ENCODE measurements at places on chromosomes 12 and 14.
A peak's percentile ranks its signal among the peaks of the same experiment; 100 is the strongest.

DNA sequence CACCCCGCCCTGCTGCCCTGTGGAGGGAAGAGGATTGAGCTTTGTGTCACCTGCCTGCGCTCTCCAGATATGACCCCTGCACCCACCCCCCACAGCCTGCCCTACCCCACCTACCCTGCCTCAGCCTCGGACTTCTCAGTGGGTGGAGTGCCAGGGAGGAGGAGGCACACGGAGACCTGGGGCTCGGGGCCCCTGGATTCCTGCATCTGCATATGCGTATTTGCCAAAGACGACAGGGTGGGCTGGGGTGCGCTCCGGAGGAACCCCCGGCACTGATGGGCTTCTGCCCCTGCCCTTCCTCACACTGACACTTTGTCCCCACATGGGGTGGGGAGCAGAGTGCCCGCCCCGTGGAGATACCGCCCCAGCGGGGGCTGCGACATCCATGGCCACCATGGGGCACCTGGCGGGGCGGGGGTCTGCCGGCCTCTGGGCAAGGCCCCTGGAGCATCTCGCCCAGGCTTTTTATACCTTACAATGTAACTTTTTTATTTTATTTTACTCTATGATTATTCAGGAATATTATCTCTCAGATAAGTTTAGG lies 206.0 kb downstream of the TSPAN9 start:
- no peak for DNase-seq

DNA sequence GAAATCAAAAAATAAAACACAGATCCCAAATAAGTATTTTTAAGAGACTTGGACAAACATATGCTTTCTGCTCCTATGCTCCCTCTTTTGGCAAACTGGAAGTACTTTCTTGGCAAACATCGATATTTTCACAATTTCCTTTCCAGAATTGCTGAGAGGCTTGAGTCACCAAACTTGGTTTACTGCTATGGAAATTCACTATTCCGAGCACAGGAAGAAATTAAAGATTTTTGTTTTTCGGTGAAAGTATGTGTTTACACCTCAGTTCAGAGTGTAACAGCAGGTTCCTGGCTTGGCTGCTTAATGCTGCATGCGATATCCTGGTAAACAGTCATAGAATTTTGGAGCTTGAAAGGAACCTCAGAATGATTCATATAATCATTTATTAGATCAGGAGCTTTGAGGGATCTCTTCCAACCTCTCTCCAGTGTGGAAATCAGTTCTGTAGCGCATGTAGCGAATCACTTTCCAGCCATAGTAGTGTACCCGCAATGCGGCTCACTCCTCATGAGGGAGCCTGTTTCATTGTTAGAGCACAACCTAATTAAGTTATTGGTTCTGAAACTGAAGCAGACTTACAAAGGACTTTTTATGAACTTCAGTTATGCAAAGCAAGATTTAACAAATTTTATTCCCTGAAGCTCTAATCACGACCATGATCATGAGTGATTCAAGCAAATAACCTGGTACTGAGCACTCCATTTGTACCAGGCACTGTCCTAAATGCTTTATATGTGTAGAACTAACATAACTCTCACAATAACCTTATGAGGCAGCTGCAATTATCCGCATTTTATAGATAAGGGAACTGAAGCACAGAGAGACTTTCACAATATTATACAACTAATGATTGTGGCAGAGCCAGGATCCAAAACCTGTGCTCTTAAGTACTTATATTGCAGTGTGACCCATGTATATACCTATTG lies 56.4 kb upstream of the ATP2A2 start:
- DNase-seq, result peak; percentile 78

GRCh38 chr14:89268514-89268913 lies 148.5 kb downstream of the FOXN3 start:
- no peak for DNase-seq

DNA sequence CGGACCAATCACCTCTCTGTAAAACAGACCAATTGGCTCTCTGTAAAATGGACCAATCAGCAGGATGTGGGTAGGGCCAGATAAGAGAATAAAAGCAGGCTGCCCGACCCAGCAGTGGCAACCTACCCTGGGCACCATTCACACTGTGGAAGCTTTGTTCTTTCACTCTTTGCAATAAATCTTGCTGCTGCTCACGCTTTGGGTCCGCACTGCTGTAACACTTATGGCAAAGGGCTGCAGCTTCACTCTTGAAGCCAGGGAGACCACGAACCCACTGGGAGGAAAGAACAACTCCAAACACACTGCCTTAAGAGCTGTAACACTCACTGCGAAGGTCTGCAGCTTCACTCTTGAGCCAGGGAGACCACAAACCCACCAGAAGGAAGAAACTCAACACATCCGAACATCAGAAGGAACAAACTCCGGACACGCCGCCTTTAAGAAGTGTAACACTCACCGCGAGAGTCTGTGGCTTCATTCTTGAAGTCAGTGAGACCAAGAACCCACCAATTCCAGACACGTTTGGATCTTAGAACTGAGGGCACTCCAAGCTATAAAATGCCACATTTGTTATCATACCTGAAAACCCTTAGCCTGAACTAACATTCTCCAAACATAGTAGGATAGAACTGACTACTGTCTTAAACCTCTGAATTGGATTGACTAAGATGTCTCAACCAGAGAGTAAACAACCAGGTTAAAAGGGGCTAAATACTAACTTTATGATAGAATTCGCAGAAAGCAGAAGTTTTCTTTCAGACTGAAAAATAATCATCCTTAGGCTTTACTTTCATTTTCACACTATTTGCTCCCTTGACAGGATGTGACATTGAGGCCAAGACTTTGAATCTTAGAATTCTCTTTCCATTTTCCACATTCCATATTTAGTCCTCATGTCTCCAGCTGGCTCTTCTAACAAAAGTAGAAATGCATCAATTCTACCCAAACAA lies 33.6 kb downstream of the CDKL1 start:
- no peak for DNase-seq

- no peak for DNase-seq
Measured at GRCh38 chr14:94322648-94323570, at the start of gene SERPINA6. Gene SERPINA6 (minus strand): TSS chr14:94323336. CDS start chr14:94314648, 8,688 bp downstream.

DNA sequence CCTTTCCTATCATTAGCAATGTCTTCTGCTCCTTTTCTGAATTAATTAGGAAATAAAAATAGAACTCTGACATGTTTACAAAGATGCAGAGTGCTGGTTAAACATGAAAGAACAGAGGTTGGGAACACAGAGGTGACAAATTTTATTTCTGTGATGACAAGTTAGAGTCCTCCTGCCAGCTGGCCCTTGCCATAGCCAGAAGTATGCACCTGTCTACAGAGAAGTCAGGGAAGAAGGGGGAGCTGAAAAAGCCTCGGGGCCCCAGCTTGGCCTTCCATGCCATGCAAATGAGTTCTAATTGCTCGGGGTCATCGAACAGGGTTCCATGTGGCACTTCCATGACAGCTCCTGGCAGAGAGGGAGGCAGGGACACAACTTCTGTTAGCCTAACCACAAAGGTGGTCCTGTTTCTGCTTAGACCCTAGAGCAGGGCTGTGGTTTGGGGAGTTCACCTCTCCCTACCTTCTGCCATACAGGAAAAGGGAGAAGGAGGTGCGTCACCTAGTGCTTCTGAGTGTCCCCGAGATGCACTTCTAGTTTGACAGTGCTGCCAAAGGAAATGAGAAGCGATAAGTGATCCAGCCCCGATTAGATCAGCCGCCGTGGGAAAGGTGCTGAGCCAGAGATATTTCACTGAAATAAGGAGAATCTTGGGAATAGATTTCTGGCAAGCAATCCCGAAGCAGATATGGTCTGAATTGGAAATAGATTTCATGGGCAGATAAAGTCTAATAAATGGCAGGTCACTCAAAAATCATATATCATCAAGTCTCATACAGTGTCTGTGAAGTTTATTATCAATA lies 155.8 kb upstream of the FOXN3 start:
- DNase-seq, result no peak

DNA sequence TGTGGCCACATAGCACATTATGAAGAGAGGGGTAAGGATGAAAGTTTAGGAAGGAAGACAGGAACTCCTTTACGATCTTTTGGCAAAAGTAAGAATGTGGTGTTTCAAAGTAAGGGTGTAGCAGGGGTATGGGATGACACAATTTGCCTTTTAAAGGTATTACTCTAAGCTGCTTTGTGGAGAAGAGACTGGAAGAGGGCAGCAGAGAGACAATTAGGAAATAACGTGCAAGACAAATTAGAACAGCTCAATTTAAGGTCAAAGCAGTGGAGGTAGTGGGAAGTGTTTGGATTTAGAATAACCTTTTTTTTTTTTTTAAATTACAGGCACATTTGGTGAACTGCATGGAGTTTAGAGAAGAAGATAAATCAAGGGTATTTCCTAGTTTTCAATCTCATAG lies 342.6 kb downstream of the NOVA1 start:
- peak; percentile 7 for DNase-seq

DNA sequence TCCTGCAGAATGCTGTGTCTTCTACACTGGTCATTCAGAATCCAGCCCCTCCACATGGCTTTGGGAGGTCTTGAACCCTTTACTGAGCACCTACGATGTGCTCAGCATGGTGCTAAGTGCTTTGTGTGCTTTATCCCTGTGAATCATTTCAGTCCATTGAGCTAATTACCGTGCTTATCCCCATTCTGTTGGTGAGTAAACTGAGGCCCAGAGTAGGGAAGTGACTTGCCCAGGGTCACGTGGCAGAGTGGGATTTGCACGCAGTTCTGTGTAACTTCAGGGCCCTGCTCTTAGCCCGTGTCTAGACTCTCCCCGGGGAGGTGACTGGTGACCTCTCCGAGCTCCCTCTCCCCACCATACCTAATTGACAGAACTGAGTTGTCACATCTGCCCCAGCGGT lies 27.4 kb downstream of the MVK start:
- DNase-seq, result no peak

- DNase-seq, result no peak
Measured at GRCh38 chr14:80507292-80507869, 296.1 kb upstream of the DIO2 start.

GRCh38 chr14:91016800-91017410 lies 43.5 kb downstream of the RPS6KA5 start:
- DNase-seq, result no peak

DNA sequence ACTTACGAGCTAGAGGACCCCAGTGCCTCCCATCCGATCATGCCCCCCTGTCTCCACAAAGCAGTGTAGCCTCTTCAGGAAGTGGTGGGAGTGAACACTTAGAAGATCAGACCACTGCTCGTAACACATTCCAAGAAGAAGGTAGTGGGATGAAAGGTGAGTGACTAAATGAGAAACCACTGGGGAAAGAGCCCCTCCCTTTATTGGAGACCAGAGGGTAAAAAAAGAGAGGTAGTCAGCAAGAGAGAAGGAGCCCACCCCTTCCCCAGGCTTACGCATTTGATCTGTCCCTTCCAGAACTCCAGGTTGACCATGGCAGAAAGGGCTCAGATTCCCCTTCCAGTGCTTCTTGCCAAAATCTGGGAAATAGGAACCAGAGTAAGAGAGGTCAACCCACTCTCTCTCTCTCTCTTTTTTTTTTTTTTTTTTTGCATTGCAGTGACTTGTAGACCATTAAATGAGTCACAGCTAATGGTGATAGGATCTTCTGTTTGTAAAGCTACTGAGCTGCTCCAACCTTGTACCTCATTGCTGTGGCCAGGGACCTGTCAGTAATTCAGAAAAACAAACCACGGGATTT lies 165.4 kb downstream of the GCH1 start:
- DNase-seq, result peak; percentile 27

DNA sequence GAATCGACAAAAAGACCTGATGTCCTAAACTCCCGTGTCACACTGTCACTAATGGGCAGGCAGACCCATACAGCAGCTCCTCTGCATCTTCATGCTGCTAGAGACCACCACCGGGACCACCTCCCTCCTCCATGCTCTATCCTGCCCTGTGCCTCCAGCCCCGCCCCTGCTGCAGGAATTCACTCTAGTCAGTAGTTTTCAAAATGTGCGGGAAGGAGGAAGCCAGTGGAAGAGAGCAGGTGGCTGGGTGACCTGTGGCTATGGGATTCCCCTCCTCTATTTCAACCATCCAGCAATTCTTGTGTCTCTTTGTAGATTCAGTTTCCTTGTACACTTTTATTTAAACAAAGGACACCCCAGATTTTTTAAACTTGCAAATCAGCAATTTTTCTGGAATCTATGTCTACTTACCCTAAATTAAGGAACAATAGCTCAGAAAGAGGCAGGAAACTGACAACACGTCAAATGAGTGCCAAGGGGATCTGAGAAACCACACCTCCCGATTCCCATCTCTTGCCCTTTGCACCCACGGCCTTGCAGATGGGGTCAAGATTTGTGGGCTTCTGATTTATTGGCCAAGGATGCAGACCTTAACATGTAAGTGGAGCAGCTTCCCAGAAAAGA lies 20.4 kb upstream of the MAP1LC3B2 start:
- DNase-seq, result no peak

DNA sequence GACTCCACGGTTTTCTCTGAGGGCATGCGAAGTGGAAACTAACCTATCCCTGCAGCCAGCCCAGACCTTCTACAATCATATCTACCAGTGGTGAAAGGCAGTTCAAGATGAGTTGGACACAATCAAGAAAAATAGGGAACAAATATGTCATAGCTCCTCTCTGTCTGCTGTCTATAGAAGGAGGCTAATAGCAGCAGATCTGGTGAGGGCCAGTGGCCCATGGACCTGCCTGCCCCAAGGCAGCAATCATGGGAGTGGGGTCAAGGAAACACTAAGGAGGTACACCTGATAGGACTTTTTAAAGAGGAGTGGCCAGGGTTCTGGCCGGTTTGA lies 149.5 kb downstream of the PRKCH start:
- no peak for DNase-seq

DNA sequence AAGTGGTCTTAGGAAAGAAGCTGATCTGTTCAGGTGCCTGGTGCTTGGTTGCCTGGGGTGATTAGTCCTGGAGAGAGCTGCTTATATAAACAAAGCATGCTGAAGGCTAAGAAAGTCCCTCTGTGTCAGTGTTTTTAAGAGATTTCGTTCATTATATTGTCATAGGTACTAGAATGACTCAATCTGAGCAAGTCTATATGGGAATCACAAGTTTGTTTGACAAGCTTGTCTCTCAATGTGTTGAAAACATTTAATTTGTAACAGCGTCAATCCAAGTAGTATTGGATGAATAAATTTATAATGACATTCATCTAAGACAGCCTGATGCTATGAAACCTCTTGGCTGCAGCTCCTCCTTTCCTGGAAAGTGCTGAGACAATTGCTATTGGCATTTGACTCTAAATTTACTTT lies 256.3 kb downstream of the TMTC2 start:
- no peak for DNase-seq

DNA sequence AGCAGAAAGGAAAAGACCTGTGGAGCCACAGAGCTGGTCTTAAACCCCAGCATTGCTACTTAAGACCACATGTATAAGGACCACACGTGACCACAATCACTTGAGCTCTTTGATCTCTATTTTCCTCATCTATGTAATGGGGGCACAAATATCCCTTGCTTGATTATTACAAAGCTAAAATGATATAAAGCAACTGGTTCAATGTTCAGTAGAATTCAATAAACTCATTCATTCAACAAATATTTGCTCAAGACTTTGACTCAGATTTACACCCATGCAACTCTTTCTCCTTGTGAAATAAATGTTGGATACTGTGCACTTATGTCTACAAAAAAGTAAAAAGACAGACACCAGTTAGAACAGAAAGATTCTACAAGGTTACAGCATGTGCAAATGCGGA lies 21.9 kb upstream of the CHPT1 start:
- DNase-seq, result no peak

- no peak for DNase-seq
Measured at GRCh38 chr12:79637093-79637492, 53.7 kb downstream of the PAWR start.
